ENCODE measurements at places on chromosomes 13 and 19.

DNA sequence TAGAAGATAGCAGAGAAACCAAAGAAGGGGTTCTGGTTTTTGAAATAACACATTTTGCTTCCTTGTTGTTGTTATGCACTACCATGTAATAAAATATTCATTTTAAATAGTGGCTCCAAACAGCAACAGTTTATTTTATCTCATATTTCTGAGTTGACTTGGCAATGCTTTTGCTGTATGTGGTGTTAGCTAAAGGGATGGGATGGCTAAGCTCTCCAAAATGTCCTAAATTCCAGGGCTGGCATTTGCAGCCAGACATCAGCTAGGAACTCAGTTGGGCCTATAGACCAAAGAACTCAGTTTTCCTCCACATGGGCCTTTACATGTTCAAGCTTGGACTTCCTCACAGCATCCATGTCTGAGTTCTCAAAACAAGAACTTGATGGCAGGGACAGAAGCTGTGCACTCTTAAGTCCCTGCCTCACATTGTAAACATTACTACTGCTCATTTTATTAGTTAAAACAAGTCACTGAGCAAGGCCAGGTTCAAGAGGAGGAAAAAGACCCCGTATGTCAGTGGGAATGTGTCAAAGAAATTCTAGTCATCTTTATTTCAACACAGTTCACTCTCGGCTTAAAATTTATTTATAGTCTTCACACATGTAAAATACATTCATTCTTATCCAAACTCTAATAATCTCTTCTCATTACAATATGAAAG is 819.3 kb upstream of the PCDH20 start:
- no peak for DNase-seq

- no peak for DNase-seq
These were observed 3.5 kb downstream of the USP12 start for GRCh38 chr13:27168086-27168485.

DNA sequence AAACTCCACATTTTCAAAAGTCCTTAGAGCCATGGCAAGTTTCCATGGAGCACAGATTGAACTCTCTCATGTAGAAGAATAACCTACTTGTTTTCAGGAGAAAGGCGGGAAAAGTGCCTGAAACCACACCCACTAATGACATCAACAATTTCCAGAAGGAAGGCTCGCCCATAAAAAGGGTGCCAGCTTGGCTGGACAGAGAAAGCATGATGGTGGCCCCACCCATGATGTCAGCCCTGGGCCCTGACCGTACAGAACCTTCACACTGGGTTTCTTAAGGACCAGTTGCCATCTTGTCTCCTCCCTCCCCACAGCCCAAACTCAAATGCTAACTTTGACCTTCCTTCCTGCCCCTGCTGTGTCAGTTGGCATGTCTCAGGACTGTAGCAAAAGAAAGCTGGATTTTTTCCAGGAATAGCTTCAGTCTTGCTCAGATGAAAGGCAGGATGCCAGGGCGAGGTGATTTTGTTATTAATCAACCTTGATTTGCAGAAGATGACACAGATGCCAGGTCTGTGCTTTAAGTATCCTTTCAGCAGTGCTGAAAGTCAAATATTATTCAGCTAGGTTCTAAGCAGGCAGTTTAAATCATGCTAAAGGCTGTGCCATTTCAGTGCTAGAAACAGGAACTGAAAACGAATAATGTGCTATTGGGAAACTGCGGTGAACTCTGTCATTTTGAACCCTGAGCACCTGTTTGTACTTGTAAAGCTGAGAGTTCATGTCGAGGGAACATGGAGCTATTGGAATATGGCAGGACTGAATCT is 89.5 kb upstream of the RFC3 start:
- DNase-seq, result no peak

- DNase-seq, result no peak
These were observed 150.8 kb downstream of the B3GLCT start for GRCh38 chr13:31350560-31350959.

DNA sequence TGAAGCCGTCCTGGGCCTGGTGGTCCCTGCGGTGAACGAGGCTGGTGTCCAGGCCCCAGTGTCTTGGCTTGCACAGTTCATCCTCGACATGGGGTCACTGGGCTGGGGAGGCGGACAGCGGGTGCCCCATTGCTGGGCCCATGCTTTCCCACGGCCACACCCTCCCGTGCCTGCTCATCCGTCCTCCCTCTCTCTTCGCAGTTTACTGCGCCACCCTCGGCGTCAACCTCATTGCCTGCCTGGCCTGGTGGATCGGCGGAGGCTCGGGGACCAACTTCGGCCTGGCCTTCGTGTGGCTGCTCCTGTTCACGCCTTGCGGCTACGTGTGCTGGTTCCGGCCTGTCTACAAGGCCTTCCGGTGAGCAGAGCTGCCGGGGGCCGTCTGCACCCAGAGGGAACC is 12.7 kb downstream of the ADAT3 start:
- no peak for DNase-seq

DNA sequence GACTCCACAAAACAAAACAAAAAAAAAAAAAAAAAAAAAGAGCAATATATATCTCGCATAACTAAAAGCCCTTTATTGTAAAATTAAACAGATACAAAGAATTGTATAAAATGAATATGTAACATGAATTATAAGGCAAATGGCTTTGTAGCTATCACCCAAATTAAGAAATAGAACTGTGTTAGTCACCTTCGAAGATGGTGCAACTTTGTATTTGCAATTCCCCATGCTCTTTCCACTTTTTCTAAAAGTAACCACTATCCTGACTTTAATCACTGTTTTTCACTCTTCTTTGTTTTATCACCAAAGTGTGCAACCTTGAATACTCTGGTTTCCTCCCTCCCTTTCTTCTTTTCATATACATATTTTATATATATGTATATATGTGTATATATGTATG is 57.1 kb upstream of the HTR2A start:
- DNase-seq, result no peak
